ENCODE measurements at places on chromosomes 2 and 18.

GRCh38 chr2:26654061-26654340 lies 12.8 kb upstream of the CIB4 start:
- DNase-seq, result no peak

GRCh38 chr2:154945984-154946383 lies 247.5 kb downstream of the KCNJ3 start:
- no peak for DNase-seq

DNA sequence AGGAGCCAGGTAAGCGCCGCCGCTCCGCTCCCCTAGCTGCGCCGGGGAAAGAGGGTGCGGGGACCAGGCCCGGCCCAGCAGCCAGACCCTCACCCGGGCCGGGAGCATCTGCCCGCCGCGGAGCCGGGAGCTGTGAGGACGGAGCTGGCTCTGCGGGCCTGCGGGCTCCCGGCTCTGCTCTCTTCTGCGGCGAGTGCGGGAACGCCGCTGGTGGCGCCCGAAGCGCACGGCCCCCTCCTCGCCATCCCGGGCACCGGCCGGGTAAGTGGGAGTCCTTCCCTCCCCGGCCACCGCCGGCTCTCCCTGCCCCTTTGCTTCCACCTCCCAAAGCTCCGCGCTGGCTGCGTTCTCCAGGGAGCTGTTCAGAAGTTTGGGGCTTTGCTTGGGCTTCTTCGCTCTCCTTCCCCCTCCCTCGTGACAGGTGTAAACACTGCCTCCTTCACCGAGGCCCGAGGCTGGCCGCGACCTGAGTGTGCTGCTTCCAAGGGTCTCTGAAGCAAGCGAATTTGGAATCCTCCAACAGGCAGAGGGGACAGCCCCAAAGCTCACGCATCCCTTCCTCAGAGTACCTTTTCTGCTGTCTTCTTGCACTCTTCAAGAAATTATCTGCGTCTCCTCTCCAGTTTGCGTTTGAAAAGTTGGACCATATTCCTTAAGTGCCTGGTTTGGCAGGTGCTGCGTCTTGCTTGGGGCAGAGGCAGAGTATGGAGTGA lies 632 bp downstream of the AFTPH start:
- no peak for DNase-seq

DNA sequence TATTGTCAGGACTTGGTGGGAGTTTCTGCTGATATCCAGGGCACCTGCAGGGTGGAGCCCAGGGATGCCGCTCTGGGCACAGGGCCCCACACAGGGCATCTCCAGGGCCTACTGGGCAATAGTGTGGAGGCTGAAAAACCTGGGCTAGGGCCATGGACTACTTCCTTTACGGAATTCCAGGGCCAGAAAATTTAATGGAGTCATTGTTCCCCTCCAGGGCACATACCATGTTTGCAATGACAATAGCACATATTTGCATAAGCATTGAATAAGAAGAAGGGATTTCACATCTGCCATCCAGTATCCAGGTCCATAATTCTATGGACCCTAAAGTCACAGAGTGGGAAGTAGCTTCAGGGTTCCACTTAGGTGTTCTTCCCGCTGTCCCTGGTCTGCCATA lies 103.8 kb upstream of the TPO start:
- DNase-seq, result no peak

- peak; percentile 81 for DNase-seq
These were observed at the start of gene ZNF804A for GRCh38 chr2:184598316-184599053. TSS of gene ZNF804A (plus strand) at chr2:184598529. CDS start at chr2:184598960, 431 bp downstream.
